Activated CD4-positive, alpha-beta T cell treated with anti-CD3 and anti-CD28 coated beads for 4 hours (primary cell): ENCODE measurements at places on chromosomes 2 and 18.

- DNase-seq, result no peak
Observed at GRCh38 chr18:79410731-79411613, 15.2 kb downstream of the NFATC1 start.

GRCh38 chr2:130366720-130367119, 10.9 kb downstream of the PTPN18 start:
- DNase-seq, result no peak

DNA sequence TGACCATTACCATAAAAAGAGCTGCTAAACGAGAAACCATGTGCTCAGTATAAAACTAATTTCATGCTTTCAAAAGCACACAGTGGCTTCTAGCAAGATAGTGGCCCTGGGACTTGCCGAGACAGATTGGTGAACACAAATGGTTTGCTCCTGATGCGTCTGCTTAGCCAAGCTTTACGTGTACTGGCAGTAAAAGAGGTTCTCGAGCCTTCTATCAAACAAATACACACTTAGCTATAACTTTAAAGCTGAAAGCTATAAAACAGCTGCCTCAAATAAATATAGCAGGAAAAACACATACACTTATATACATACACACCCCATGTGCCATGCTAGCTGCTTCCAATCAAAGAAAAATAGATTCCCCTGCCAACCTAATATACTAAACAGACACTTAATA, 117.0 kb downstream of the ZNF385B start:
- DNase-seq, result no peak

DNA sequence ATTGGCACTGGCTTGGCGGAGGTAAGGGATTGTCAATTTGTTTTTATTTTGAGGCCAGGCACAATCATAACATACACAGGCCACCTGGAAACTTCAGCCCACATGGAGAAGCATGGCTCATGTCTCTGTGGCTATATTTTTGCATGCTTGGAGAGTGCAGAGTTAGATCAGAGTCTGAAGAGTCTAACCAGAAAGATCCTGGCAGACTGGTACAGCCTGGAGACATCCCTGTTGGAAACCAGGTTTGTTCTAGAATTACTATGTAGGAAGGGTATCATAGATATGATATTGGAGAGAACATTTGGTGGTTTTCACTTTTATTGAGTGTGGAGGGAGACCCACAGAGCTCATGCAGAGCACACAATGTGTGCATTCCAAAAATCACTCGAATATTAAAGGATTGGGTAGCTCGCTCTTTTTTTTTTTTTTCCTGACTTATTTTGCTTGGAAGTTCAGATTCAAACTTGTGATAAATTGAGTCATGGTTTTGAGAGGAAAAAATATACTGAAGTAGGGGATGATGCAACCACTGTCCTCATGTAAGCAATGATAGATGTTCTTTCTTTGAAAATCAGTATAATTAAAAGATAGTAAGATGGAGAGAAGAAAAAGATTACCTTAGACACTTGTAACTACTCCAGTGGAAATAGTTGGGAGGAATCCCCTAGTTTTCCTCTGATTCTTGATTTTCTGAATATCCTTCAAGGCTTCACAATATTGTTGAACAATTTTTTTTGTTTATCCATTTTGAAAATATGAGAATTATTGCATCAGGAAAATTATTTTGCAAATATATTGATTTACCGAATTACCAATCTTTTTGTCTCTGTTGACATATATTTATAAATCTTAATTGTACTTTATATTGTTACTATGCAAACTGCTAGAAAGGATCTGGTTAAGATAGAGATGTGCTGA, 185.7 kb upstream of the ZEB2 start:
- no peak for DNase-seq

GRCh38 chr2:37767959-37768925, 96.8 kb upstream of the CDC42EP3 start:
- DNase-seq, result no peak

DNA sequence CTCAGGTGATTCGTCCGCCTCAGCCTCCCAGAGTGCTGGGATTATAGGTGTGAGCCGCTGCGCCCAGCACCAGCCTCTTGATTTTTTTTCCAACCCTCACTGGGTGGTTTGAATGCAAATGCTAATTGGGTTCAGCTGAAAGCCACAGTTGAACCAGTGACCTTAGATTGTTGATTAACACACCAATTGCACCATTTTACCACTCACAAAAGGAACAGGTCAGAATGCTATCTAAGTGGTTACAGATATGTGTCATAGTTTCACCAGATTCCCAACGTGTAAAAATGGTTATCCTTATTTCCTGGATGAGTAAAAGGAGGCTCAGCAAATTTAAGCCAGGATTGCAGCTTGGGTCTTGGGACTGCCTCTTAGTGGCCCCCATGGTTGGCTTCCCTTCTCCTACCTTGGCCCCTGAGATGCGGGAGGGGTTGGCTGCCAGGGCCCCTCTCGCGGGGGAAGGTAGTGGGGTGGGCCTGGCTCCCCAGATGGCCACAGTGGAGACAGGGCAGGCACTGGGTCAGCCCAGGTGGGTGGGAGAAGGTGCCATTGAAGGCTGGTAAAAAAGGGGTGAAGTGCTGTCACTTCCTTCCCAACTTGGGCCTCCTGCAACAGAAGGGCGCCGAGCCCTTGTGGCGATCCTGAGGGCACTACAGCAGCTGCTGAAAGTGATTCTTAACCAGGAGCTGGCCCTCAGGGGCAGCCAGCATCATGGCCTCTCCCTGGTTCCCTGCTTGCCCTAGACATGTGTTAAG, 164.9 kb upstream of the HAAO start:
- DNase-seq, result no peak

- peak; percentile 71 for DNase-seq
Observed at GRCh38 chr18:77132369-77133050, at the start of gene MBP. Gene MBP, minus strand, starts transcription at chr18:77132783. Its CDS starts 27,522 bp downstream, at chr18:77105261.

- no peak for DNase-seq
Observed at GRCh38 chr18:37721544-37722522, 156.2 kb upstream of the CELF4 start.

GRCh38 chr2:233164128-233164635, 87.3 kb upstream of the ATG16L1 start:
- no peak for DNase-seq

- DNase-seq, result peak; percentile 42
Observed at GRCh38 chr2:197904446-197904845, 100.1 kb downstream of the PLCL1 start.

GRCh38 chr2:217948897-217949296, 53.9 kb downstream of the TNS1 start:
- DNase-seq, result no peak

DNA sequence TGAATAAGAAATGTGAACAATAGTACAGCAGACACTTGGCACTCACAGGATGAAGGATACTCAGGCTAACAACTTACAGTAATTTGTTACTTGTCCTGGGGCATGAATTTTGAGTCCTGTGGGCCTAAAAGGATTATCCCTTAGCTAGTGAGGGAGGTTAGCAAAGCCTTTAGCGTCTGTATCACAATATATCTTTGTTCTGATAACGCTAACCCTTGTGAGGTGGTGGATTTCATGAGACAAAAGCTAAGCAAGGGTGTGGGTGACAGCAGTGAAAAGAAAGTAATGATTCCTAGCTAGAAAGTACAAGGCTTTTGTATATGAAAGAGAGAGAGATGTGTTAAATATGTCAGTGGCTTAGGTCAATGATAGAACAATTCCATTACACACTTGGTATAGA, 46.8 kb upstream of the TTC21B start:
- DNase-seq, result no peak

DNA sequence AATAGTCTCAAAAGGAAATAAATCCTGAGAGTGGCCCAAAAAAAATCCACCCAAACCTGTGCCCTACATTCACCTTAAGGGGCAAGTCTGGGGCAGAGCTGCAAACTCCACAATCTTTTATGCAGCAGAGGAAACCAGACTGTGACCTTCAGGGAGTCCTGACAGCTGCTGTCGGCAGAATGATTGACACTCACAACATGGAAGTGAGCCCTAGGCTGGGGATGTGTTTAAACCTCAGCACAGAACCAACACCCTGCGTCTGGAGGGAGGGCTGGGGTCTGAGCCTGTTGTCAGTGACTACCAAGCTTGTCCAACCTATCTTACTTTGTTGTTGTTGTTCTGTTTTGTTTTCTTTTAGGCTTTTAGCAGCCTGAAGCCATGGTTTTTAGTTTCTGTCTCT, 39.6 kb downstream of the CRACDL start:
- DNase-seq, result no peak

- DNase-seq, result no peak
Observed at GRCh38 chr18:26655525-26656430, 107.4 kb upstream of the KCTD1 start.

GRCh38 chr2:52658598-52658997, 1109.0 kb upstream of the CHAC2 start:
- DNase-seq, result no peak

- no peak for DNase-seq
Observed at GRCh38 chr2:95174031-95174542, 8.5 kb downstream of the ZNF2 start.

DNA sequence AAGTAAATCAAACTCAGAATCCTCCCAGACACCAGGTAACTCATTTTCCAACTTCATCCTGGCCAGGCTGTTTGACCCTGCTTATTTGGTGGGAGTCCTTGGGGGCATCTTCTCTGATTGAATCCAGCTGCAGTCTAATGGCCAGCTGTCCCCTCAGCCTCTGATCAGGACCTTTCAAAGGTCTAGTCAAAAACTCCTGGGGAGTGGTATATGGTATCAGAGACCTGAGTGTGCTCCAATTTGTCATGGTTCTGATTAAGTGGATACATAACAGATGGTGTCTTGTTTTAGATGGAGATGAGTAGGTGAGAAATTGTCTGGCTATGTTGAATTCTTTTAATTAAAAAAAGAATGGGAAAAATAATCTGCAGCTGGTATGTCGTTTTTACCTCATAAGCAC, 842.6 kb upstream of the ACVR2A start:
- no peak for DNase-seq
